ENCODE measurements at places on chromosomes 16 and 17. TPM values are rescaled to one million over a fixed set of nuclear protein-coding genes. Genes with fewer than 3 reads are reported as not detected.

Gene MXRA7
- total RNA-seq: 7.4 TPM

Gene TAC4
- not detected for total RNA-seq

Gene CD300H
- not detected for total RNA-seq

Gene GPR139
- total RNA-seq: not detected

Gene DLX3
- not detected for total RNA-seq

Gene CBX4
- 9.1 TPM for total RNA-seq

Gene KRTAP16-1
- 0.26 TPM for total RNA-seq

Gene NACA2
- total RNA-seq: not detected

Gene KRTAP9-4
- total RNA-seq: not detected

Gene PIK3R6
- total RNA-seq: 7.6 TPM

Gene FAM83G
- 22.6 TPM for total RNA-seq

Gene TEKT5
- 0.19 TPM for total RNA-seq

Gene PKD1
- 71.8 TPM for total RNA-seq

- ATAC-seq: peak; percentile 68
Observed at GRCh38 chr17:28878158-28878910, 19.2 kb downstream of the FLOT2 start.

GRCh38 chr16:57995721-57996405, 4.6 kb downstream of the ZNF319 start:
- no peak for ATAC-seq

- no peak for ATAC-seq
Observed at GRCh38 chr17:42676424-42677011, at the start of gene PLEKHH3. PLEKHH3 (minus strand) TSS chr17:42676994; CDS start chr17:42676563, 431 bp downstream.

DNA sequence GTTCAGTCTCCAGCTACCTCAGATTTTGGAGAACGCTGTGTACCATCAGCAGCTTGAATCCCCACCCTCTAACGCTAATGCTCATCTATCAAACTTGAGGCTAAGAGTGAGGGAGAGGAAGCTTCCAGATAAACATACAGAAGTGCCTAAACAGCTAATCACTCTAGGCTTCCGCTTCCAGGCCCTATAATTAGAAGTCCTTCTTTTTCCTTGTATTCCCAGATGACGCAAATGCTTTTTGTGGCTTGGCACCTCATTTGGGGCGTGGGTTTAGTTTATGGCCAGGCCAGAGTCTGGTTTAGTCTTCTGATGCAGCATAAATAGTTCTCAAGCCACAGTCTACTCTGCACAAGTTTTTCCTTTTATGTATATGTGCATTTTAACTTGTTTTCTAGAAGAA, 263.4 kb downstream of the BCAS3 start:
- ATAC-seq: no peak

DNA sequence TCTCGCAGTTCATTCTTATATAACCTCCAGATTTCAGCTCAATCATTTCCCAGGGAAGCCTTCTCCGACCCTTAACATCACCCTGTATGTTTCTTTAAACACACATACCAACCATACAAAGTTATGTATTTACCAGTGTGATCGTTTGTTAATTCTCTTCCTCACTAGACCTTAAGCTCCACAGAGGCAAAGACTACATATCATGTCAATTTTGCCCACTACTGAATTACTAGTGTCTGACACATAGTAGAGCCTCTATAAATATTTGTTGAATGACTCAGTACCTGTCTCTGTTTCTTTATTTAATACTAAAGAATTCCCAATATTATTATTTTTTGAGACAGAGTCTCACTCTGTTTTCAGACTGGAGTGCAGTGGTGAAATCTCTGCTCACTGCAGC, 137.2 kb downstream of the SHISA9 start:
- ATAC-seq: no peak

- no peak for ATAC-seq
Observed at GRCh38 chr16:9071377-9071776, 20.1 kb upstream of the HAPSTR1 start.

DNA sequence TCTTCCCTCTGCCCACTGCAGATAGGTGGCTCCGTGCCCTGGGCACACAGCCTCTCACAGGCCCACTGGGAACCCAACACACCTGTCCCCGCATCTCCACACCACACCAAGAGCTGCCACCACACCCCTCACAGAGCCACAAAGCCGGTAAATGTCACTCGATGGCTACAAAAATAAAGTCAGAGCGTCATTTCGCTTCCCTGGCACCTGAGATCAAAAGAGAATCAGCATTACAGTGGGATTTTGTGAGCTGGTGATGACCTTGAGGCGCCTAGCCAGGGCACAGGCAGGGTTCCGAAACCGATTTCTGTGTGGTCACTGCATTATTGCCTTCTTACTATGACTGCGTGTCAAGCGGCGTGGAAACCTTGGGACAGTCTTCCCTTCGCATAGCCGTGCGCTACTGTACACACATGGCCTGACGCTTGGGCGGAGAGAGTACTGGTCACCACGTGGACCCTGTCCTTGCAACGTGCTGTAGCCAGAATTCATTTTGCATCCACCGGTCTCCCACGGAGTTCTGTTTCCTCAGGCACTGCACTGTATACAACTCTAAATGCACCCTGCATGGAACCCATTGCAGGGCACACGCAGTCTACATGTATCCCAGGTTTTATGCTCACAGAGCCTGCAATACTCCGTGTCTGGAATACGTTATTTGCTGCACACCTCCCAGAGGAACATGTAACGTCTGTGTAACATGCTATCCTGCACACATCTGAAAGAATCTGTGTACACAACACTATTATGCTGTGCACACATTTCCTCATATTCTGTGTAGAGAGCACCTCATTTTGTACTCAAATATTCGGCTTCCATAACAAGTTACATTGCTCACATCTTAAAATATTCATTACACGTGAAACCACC, 5.8 kb upstream of the FOXF1 start:
- no peak for ATAC-seq

DNA sequence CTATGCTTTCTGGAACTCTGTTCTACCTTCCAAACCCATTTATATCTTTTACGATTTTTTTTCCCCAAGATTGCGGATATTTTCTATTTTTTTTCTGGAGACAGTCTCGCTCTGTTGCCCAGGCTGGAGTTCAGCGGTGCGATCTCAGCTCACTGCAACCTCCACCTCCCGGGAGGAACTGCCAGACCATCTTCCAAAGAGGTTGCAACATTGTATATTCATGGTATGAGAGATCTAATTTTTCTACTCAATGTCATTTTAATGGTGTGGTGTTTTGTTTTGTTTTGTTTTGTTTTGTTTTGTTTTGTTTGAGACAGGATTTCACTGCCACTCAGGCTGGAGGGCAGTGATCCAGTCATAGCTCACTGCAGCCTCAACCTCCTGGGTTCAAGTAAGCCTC, 8.5 kb upstream of the BMERB1 start:
- ATAC-seq: no peak

- no peak for ATAC-seq
Observed at GRCh38 chr17:67821871-67822367, 3.4 kb upstream of the BPTF start.

GRCh38 chr16:27966756-27967155, 96.8 kb downstream of the GSG1L start:
- no peak for ATAC-seq

GRCh38 chr17:67051837-67052236, 7.5 kb downstream of the CACNG1 start:
- no peak for ATAC-seq

- no peak for ATAC-seq
Observed at GRCh38 chr17:51736356-51736755, 422.2 kb downstream of the CA10 start.

DNA sequence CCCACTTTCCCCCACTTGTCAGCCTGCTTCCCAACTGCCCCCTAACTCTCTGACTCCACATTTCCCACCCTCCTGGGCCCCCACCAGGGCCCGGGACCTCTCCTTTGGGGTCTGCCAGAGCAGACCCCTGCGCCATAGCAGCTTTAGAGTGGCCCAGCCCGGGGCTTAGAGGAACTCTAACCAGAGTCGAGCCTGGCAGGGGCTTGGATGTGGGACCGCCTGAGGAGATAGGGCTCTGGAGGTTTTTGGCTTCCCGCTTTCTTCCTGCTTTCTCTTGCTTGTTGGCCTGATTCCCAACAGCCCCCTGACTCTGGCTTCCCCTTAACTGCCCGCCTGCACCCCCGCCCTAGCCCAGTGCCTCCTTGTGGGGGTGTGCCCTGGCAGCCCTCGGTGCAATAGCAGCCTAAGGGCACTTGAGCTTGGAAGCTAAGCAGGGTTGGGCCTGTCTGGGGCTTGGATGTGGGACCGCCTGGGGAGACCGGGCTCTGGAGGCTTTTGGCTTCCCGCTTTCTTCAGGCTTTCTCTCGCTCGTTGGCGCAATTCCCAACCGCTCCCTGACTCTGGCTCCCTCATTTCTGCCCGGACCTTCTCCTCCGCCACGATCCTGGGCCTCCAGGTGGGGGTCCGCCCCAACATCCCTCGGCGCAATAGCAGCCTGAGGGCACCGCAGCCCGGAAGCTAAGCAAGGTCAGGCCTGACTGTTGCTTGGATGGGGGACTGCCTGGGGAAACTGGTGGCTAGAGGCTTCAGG, 2292.0 kb downstream of the TP53TG3F start:
- ATAC-seq: no peak

DNA sequence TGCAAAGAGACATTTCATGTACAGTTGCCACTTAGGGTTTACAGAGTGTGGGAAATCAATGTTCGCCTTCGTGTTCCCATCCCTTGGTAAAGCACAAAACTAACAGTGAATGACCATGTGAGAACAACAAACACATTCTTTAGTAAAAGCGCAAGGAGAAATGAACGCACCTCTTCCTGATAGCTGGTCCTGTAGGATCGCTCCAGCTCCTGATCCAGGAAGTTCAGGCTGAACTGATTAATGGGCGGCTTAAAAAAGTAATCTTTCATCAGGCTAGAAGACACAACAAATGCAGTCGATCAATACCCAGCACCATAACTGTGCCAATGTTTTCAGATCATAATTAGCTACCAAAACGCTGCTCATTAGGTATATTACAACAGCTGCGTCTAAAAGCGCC, 108.3 kb upstream of the CREBBP start:
- no peak for ATAC-seq

GRCh38 chr17:77843896-77844295, 114.6 kb upstream of the TNRC6C start:
- ATAC-seq: no peak

- ATAC-seq: no peak
Observed at GRCh38 chr17:14387036-14387435, 86.2 kb downstream of the HS3ST3B1 start.

GRCh38 chr17:10357768-10358167, 15.0 kb downstream of the MYH13 start:
- no peak for ATAC-seq

- no peak for ATAC-seq
Observed at GRCh38 chr17:10144982-10145381, 53.4 kb downstream of the GAS7 start.

GRCh38 chr17:64152428-64153125, 22.6 kb upstream of the ERN1 start:
- no peak for ATAC-seq

GRCh38 chr16:4743226-4743878, 9.0 kb downstream of the DNAAF8 start:
- no peak for ATAC-seq

GRCh38 chr16:86922311-86922710, 344.0 kb downstream of the FOXL1 start:
- ATAC-seq: no peak

GRCh38 chr16:83397601-83398291, 410.0 kb upstream of the HSBP1 start:
- no peak for ATAC-seq

DNA sequence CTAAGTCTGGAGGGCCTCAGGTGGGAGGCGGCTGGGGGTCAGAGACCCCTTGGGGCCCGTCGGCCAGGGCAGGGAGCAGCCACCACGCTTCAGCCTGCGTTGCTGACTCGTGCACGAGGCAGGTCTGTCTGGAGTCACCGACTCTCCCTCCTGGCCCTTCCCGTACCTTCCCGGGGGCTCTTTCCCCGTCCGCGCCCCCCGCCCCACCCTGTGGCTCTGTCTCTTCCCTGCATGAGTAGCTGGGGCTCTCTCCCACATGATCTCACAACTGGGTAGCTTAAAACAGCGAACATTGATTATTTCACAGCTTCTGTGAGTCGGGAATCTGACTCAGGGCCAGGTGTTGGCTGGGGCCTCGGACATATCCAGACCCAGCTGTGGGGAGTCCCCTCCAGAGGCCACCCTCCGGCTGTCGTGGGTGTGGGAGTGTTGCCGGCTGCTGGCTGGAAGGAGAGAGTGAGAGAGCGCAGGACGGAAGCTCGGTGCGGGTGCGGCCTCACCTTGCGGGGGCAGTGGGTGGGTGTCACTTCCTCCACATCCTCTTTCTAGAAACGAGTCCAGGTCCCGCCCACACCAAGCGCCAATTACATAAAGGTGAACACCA, 17.3 kb downstream of the BAHCC1 start:
- ATAC-seq: peak; percentile 95

DNA sequence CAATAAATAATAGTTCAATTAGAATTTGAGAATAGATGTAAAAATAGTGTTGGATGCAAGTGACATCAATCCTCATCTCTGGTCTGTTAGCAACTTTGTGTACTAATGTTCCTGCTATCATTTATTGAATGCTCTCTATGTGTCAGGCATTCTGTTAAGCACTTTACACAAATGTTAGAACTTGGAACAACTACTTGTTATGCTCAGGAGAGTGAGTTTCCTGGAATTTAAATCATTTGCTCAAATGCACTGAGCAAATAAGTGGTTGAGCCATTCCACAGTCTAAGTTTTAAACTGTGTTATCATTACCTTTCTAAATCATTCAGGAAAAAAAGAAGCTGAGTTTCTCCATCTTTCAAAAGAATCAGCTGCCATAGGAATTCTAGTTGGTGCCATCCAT, 1327.3 kb upstream of the GOT2 start:
- no peak for ATAC-seq

DNA sequence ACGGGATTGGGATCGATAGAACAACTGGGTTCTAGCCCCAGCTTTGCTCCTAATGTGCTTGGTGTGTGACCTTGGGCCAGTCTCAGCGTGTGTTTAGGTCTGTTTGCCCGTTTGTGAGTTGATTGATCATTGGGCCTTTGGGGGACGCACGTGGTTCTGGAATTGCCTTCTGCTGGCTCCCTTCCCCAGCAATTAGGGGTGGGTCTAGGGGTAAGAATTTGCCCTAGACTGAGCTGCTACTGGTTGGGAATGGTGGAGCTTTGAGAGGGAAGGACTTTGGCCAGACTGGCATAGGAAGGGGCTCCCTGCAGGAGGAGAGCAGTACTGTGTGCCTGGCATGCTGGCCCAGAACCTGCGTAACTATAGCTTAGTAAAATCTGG, 1.5 kb downstream of the SPNS2 start:
- ATAC-seq: no peak

- no peak for ATAC-seq
Observed at GRCh38 chr17:73099511-73099910, 7.0 kb upstream of the SLC39A11 start.

GRCh38 chr16:15642557-15643047, 352 bp downstream of the MARF1 start:
- peak; percentile 62 for ATAC-seq

DNA sequence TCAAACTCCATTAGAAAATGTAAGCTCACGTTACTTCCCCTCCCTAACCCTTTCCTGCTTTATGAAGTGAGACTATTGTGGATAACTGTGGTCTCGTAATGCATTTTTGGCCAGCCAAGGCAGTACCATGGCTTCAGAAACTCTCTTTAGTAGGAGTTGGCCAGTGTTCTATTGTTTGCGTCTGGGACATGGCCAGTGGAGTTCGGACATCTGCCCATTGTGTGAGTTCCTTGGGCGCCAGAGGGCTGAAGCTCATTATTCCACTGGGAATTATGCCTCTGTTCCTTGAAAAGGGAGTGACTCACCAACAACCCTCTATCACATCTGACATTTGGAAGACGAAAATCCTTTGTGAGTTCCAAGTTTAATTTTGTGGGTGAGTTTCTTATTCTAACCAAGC, 319.5 kb upstream of the SOX9 start:
- ATAC-seq: no peak

GRCh38 chr16:19705146-19705501, 12.9 kb downstream of the KNOP1 start:
- ATAC-seq: no peak

- ATAC-seq: no peak
Observed at GRCh38 chr16:915546-915945, 55.2 kb downstream of the LMF1 start.

Data from activated T-helper 17 cell treated with anti-CD3 and anti-CD28 coated beads, Interleukin-2, amount 50 U/mL, for 72 hours (primary cell).